H1 (cell line): ENCODE measurements at places on chromosomes 13 and 19. TPM values are rescaled to one million over a fixed set of nuclear protein-coding genes. Genes with fewer than 3 reads are reported as not detected.
A peak's percentile ranks its signal among the peaks of the same experiment; 100 is the strongest.

The MYO16 gene
- 0.10 and 0.22 TPM in 2 replicates for total RNA-seq

The TMPRSS9 gene
- 0.19 and 0.33 TPM in 2 replicates for total RNA-seq

The ZNF709 gene
- 2.0 and 2.2 TPM in 2 replicates for total RNA-seq

- DNase-seq: no peak
Measured at GRCh38 chr19:15466851-15467733, 2.7 kb upstream of the RASAL3 start.

GRCh38 chr19:23394511-23394910 is 760 bp downstream of the ZNF91 start:
- no peak for DNase-seq

- no peak for DNase-seq
Measured at GRCh38 chr19:840519-841206, at the start of gene PRTN3. PRTN3 (plus strand) TSS chr19:840999; CDS start chr19:841009, 10 bp downstream.

DNA sequence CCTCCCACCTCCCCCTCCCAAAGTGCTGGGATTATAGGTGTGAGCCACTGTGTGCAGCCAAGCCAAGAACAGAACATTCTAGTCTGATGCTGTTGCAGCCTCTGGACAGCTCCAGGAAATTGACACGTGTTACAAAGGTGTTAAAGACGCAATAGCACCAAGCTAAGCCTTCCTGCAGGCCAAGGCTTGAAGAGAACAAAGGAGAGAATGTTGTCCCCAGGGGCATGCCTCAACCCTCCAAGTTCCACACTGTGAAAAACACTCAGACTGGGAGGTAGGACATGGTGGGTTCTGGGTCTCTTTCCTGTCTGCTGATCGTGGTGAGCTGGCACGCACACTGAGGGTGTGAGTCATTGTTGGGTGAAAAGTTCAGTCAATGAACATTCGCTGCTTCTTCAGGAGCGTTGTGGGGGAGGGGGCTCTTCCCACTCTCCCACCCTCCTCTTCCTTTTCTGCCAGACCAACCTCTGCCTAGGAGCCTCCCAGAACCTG is 5.3 kb upstream of the PTPRS start:
- DNase-seq: no peak

DNA sequence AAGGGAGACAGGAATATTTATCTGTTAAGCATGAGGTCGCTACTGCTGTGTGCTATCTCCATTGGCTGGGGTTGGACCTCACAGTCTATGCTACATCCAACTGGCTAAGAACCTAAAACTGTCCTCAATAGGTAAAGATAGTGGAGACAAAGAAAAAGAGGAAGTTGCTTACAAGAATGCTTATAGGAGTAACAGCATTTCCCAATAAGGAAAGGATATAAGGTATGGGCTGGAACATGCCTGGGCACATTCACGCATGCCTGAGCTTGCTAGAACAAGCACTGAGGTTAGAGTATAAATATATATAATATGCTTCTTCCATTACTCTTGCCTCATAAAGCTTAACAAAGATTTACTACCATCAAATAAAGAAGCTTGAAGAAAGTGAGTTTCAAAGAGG is 47.9 kb upstream of the CEACAM21 start:
- no peak for DNase-seq

DNA sequence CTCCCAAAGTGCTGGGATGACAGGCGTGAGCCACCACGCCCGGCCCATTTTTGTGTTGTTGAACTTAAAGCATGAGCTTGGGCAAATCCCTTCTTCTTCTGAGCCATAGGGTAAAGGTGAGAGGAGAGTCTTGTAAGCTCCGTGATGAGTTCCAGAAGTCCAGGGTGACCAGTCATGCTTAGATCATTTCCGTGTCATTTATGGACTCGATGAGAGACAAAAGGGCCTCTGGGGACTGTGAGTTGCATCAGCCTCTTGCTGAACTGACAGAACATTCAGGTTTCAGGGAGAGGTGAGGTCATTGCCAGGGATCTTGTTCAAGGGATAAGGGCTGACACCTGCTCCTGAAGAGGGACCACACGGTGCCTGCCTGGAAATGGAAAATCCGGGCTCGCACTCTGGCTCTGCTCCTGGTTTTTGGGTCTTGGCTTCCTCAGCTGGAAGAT is 53.6 kb downstream of the GADD45B start:
- no peak for DNase-seq

DNA sequence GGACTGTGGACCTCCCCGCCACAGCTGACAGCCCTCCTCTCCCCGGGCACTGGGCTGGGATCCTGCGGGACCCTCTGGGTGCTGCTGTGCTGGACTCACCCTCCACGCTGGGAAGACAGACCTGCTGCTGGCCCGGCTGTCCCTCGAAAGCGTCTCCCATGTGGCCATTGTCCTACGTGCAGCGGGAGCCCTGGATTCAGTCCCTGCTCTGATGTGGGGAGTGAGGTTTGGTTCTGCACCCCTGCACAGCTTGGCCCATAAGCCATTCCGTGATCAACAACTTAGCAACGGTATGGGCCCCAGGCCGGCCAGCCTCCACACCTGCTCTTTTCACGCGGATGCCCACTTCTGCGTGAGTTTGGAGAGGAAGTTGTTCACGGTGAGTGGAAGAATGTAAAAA is 195.2 kb downstream of the TEX29 start:
- DNase-seq: no peak

DNA sequence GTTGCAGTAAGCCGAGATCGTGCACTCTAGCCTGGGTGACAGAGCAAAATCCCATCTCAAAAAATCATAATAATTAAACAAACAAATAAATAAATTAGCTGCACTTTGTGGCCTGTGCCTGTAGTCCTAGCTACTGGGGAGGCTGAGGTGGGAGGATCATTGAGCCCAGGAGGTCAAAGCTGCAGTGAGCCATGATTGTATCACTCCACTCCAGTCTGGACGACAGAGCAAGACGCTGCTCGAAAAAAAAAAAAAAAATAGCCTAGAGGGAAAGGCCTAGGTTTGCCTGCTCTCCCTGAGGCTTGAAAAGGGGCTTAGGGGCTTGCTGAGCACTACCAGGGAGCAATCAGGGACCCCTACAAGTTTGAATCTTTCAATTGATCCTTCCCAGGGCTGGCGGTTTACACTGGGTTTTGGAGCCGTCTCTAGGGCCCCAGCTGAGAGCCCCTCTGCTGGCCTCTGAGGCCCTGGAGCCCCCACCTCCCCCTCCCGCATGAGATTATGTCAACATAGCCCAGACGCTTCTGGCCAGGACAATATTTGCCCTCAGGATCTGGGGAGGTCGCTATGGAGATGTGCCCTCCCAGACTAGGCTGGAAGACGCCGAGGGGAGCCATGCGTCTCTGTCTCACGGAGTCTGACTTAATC is 10.4 kb upstream of the GIPR start:
- no peak for DNase-seq

- DNase-seq: no peak
Measured at GRCh38 chr13:45257638-45258333, 56.9 kb upstream of the KCTD4 start.

DNA sequence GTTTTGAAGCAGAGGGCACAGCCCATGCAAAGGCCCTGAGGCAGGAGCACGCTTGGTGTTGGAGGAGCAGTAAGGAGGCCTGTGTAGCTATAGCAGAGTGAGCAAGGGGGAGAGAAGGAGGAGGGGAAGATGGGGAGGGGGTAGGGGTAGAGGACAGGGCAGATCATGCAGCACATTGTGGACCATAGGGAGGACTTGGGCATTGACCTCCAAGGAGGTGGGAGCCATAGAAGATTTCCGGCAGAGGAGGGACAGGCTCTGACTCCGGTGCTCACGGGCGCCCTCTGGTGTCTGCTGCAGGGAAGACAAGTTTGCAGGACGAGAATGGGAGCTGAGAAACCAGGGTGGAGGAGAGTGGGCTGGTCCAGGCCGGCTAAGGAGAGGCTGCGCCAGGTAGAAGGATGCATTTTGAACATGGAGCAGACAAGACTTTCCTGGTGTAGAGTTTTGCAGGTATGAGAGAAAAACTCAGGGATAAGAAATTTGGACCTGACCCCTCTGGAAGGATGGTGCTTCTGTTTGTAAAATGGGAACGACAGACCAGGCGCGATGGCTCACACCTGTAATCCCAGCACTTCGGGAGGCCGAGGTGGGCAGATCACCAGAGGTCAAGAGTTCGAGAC is 13.7 kb upstream of the CREB3L3 start:
- DNase-seq: peak; percentile 21
